ENCODE measurements at places on chromosomes 4 and X.
A peak's percentile ranks its signal among the peaks of the same experiment; 100 is the strongest.

DNA sequence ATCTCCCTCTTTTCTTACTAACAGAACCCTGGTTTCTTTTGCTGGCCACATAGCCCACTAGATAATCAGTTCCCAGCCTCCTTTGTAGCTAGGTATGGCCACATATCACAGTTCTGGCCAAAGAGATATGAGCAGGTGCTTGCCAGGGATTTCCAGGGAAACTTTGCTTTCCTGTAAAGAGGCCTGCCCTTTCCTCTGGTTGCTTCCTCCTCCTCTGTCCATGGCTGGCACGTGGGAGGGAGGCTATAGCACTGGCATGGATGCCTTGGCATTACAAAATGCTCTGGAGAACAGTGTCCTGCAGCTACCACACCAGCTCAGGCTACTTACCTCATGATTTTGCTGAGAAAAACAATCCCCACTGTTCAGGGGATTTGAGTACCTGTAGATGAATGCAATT is 27.5 kb downstream of the RAB33B start:
- no peak for DNase-seq

- DNase-seq: peak; percentile 42
These were observed 49.7 kb downstream of the XIAP start for GRCh38 chrX:123909523-123909922.

DNA sequence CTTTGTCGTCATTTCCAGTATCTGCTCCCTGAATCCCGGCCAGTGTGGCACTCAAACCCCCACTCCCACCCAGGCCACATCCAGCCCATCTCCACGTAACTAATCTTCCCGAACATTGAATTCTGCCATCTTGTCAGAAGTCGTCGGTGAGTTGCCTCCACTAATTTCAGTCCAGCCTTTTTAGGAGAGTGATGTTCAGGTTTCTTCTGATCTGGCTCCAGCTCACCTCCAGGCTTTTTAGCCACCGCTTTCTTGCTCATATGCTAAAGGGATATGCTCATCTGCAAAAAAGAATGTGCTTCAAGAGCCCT is 1.3 kb downstream of the TMEM165 start:
- peak; percentile 36 for DNase-seq

DNA sequence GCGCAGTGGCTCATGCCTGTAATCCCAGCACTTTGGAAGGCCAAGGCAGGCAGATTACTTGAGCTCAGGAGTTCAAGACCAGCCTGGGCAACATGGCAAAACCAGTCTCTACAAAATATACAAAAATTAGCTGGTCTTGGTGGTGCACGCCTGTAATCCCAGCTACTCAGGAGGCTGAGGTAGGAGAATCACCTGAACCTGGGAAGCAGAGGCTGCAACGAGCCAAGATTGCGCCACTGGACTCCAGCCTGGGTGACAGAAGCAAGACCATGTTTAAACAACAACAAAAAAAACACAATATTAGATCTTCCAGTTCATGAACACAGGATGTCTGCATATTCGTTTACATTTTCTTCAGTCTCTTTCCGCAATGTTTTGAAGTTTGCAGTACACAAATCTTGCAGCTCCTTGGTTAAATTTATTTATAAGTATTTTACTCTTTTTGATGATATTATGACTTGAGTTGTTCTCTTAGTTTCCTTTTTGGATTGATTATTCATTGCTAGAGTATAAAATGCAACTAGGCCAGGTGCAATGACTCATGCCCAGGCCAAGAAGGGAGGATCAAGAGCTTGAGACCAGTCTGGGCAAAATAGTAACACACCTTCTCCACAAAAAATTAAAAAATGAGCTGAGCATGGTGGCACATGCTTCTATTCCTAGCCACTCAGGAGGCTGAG is 30.4 kb upstream of the ABCG2 start:
- no peak for DNase-seq

DNA sequence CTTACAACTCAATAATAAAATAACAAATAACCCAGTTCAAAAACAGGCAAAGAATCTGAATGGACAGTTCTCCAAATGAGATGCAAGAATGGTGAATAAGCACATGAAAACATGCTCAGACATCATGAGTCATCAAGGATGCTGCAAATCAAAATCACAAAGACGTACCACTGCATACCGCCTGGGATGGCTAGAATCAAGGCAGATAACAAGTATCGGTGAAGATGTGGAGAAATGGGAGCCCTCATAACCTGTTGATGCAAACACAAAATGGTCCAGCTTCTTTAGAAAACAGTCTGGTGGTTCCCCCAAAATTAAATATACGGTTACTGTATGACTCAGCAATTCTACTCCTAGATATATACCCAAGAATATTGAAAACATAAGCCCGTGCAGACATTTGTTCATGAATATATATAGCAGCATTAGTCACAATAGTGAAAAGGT is 32.5 kb downstream of the AKAP4 start:
- no peak for DNase-seq

DNA sequence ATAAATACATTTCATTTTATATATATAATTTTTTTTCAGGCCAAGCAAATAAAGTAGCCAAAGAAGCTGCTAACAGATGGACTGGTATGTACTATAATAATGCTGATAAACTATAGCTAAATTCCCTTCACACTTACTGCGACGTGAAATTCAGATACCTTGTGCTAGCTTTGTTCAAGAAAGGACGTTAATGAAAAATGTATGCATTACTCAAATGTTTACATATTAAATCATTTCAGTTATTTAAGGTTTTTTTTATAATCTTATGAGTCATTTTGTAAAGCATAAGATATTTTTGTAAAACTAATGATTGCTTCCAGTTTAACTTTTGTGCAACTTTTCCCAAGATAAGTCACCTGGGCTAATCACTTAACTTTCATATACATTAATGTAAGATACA is 57.2 kb upstream of the TMEM131L start:
- DNase-seq: no peak

DNA sequence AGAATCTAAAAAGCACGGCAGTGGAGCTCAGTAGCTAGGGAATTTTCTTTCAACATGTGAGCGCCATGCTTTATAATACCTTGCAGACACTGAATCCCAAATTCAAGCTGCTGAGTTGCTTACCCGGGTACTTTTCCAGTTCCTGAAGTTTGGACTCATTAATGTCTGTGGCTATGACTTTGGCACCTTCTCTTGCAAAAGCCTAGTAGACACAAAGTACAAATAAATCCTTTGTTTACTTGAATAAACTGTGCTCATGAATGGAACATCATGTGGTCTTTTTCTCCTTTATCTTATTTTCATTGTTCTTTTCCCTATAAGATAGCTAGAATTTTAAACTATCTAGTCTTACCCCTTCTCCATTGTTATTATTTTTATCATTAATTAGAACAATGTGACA is 4.6 kb downstream of the BDH2 start:
- DNase-seq: no peak

DNA sequence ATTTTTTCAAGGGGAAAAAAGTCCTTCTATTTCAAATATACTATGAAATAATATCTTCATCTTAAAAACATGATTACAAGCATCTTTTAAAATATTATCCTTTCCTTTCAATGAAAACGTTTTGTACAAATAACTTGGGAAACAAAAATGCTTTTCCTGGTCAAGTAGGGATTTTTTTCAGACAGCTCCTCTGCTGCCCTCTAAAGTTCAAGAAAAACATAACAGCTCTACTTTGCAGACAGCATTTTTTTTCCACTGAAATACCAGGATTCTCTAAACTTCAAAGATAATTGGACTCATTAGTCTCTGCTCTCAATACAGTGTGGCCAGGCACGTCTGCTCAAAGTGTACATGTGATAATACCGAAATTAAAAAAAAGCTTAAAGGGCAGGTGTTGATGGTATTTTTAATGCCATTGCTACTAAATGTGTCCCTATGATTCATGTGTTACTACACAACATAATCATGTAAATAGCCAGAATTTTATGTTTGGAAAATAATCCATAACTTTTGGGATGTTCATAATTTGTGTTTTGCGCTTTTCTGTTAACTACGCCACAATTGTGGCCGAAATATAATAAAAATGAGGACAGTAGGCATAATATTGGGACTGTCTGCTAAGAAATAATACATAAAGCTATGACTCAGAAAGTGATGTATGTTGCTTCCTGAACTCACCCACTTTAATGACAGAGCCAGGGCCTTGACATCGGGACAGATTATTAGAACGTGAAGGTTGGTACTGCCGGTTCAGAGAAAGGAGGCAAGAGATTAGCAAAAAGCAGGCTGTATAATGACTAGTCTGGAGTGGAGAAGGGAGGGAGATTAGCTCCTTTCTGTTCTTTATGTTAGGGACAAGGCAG is 478.9 kb downstream of the KCNIP4 start:
- peak; percentile 25 for DNase-seq

DNA sequence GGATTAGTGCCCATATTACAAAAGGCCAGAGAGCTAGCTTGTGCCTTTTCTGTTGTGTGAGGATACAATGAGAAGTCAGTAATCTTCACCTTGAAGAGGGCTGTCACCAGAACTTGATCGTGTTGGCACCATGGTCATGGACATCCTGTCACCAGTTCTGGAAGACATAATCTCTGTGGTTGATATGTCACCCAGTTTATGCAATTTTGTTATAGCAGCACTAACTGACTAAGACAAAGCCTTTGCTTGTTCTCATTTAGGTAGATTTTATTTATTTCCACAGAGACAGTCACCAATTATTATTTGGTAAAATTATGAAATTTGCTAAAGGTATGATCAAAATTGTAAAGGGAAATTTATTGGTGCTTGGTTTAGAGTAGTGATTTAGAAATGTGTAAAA is 308.8 kb upstream of the CPXCR1 start:
- DNase-seq: no peak

- DNase-seq: no peak
These were observed 207.8 kb upstream of the PCDH18 start for GRCh38 chr4:137740141-137740540.

GRCh38 chr4:27366104-27366823 is 505.6 kb downstream of the STIM2 start:
- no peak for DNase-seq

- DNase-seq: peak; percentile 71
These were observed 52.4 kb upstream of the TRIM2 start for GRCh38 chr4:153151535-153152455.

- DNase-seq: no peak
These were observed 221.8 kb downstream of the KIT start for GRCh38 chr4:54879576-54879975.

- no peak for DNase-seq
These were observed 131.7 kb upstream of the PCDH18 start for GRCh38 chr4:137664046-137664387.

- DNase-seq: no peak
These were observed 72.9 kb downstream of the CLDN34 start for GRCh38 chrX:10039821-10040793.

DNA sequence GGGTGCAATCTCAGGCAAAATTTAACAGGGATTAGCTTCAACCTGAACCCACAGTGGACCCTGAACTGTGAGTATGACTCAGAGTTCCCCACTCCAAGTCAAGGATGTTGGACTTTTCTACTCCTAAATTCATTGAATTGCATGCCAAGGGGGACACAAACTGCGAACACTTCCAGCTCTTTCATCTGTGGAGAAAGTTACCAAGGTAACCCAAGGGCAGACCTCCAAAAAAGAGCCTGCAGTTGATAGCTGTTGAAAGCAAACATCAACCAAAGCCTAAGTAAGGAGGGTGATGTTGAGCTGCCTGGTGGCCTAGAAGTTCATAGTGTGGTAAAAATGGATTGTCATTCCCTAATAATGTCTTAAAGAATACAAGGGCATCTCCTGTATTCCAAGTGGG is 1242.9 kb downstream of the C4orf33 start:
- no peak for DNase-seq

DNA sequence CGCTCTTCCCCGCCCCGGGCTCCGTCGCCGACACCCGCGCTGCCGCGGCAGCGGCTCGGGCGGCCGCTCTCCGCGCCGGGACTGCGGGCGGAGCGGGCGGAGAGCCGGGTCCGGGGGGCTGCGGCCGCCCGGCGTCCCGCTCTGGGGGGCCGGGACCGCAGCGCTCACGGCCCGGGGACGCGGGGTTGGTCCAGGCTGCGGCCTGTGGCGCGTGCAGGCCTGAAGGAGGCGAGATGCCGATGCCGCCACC is 492 bp downstream of the GALNT7 start:
- DNase-seq: no peak

GRCh38 chrX:124344246-124344645 is 2.1 kb upstream of the SH2D1A start:
- DNase-seq: no peak

DNA sequence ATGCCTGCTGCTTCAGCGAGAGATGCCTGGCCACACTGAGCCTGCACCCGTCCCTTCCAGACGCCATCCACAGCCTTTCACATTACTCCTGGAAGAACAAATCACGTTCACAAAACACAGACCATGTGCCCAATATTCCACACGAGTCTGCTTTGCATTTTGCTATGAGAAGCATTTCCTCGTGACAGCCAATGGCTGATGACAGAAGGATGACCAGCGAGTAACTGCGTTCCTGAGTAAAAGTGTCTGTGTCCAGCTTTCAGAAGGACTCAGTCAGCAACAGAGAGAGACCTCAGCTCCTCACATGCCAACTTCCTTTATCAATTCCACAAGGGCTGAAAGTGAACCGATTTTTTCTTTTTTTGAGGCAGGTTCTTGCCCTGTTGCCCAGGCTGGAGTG is 19.5 kb downstream of the NAT8L start:
- no peak for DNase-seq

- no peak for DNase-seq
These were observed 46.6 kb upstream of the CDX4 start for GRCh38 chrX:73400136-73400748.

- no peak for DNase-seq
These were observed 131.4 kb downstream of the ENOX2 start for GRCh38 chrX:130771648-130772047.

DNA sequence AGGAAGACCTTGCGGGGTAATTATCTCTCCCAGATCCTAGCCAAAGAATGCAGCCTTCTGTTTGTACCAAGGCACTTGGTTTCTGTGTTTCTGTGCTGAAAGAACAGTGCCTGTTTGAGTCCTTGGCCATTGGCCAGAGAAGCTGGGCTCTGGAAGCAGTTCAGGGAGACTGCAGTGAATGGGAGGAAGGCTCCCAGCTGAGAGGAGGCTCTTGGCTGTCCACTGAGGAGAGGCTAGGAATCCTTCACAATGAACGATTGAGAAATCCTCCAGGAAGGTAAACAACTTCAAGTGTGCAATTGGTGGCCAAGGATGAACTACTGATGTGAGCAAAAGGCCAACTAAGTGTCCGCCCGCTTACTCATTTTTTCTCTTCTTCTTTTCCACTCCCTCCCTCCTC is 61.3 kb downstream of the HS3ST1 start:
- DNase-seq: no peak

GRCh38 chrX:6813836-6814370 is 279.0 kb upstream of the VCX3A start:
- DNase-seq: peak; percentile 4

- no peak for DNase-seq
These were observed 39.3 kb downstream of the PAGE1 start for GRCh38 chrX:49656533-49656932.

DNA sequence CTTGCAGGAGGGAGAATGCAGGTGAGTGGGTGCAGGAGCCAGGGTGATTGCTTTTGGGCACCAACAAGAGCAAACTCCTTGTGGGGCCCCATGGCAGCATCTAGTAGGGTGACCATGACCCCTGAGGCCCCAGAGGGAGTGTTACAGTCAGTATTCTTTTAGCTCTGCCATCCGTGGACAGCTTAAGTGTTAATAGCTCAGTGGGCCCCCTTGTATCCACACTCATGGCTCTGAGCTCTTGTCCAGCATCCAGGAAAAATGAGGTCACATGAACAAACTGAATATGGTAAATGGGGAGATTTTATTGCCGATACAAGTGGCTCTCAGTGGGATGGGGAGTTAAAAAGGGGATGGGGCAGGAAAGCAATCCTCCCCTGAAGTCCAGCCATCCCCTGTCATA is 27.3 kb upstream of the LRCH2 start:
- no peak for DNase-seq

GRCh38 chrX:69116077-69116476 is 49.2 kb downstream of the PJA1 start:
- DNase-seq: no peak

Data from NB4 (cell line).